DMS53 (cell line): ENCODE measurements at places on chromosomes 16 and 17.

- no peak for DNase-seq
Measured at GRCh38 chr16:8858994-8859912, 9.6 kb downstream of the CARHSP1 start.

DNA sequence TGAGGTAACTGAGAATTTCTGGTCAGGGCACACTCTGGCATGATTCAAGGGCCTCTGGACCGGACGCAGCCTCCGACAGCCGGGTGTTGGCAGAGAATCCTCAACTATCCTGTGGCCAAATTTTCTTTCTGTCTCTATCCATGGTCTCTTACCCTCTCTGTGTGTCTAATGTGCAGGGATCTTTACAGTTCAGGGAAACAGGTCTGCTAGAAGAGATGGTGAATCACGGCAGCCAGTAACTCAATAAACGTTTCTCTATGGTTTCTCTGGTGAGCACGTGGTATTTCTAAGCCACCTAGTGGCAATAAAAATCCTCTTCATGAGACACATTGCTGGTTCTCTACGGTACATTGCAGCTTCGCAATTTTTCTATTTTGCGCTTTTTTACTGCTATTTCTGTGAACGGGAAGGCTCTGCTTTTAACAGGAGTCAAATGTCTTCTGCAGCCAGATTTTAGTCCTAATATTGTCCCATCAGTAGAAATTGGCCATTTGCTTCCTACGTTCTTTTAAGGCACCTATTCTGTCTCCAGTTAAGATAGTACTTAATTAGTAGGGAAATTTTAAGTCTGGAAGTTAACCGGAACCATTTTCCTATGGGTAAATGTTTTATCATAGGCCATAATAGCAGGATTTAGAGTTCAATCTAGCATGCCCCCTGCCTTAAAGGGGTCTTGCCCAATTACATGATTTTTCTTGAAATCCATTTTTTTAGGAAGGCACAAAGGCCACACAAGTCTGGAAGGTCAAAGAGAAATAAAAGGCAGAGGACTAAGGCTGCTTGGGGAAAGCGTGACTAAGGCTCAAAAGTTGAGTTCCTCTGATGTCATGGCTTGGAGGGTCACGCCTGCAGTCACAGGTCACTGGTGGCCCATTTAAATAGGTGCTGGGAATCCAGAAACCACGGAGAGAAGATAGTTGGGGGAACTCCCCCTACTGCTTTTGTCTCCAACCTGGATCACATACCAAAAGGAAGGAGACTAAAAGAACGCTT, 31.5 kb downstream of the QPRT start:
- DNase-seq = peak; percentile 74

DNA sequence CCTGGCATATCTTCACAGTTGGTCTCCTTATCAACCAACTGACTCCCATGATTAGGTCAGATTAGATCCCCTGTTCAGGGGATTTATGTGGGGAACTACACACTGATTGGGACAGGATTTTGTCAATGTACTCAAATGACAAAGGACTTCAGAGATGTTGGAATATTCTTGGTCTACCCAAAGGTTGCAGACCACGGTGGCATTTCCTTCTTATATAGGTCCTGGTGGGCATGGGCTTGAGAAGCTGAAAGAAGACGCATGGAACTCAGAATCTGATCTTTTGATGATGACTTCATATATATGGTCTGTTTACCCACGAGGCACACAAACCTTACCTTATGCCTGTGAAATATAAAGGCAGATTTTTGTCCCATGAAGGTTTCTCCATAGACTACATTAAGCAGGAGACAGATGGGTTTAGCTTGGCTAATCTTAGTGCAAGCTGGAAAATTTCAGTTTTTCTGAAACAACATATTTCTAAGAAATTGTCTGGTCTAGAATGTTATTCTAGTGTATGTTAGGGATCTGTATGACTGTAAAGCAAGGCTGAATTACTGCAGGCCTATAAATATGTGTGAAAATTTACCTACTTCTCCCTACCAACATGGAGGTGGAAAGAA, 33.5 kb downstream of the HLF start:
- no peak for DNase-seq

DNA sequence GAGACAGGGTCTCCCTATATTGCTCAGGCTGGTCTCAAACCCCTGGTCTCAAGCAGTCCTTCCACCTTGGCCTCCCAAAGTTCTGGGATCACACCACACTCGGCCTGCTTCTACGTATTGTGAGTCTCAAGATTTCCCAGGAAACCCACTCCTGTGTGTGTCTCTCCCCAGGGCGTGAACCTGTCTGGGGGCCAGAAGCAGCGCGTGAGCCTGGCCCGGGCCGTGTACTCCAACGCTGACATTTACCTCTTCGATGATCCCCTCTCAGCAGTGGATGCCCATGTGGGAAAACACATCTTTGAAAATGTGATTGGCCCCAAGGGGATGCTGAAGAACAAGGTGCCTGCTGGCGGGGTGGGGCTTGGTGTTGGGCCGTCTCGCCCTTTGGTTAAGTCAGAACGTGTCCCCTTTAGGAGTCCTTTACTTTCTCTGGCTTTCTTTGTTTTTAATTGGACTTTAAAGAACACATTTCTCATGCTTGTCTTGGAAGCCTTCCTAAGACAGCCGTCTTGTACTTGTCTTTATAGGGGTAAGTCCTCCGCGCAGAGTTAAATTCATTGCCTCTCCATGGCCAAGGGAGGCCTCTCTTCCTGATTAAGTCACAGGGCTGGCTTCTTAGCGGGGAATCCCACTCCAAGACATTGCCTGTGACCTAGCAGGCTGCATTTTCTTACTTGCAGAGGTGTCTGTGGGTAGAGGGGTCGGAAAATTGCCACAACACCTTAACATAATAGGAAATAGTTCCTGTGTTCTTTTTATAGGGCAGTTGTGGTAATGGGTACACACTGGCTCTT, 136.4 kb downstream of the ABCC6 start:
- DNase-seq = no peak

GRCh38 chr17:7573324-7574080, 5.9 kb upstream of the CD68 start:
- DNase-seq = peak; percentile 97

DNA sequence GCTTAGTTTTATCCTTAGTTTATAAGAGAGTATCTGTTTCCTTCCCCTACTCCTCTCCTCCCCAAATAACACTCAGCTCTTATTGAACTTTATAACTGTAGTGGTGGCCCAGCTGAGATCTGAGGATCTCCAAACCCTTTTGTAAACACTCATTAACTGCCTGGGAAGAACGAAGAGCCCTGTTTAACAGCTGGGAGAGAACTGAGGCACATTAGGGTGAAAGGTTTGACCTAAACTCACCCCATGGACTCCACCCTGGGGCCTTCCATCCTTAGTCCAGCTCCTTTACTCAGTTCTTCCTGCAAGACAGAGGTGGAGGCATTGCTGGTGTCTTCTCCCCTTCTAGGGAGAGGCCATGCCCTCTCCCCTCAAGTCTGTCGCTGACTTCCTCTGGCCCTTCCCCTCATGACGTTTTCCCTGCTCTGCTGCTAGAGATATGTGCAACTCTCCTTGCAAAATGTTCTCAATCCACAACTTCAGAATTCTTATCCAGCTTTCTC, 1.2 kb upstream of the RARA start:
- peak; percentile 45 for DNase-seq

DNA sequence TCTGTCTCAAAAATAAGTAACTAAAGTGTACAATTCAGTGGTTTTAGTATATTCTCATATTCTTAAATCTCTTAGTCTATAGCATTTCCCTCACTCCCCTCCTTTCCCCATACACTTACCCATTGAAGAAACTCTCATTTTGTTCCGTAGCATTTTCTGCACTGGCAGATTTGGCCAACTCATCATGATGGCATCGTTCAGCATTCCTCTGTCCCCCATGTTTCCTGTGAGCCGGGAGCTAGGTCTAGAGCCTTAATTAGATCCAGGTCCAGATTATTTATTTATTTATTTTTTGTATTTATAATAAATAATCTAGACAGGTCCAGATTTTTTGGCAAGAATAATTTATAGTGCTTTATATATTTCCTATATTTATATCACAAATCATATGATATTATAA, 31.0 kb downstream of the HEATR3 start:
- no peak for DNase-seq

GRCh38 chr16:1487395-1488053, 1.2 kb downstream of the PTX4 start:
- DNase-seq = no peak

DNA sequence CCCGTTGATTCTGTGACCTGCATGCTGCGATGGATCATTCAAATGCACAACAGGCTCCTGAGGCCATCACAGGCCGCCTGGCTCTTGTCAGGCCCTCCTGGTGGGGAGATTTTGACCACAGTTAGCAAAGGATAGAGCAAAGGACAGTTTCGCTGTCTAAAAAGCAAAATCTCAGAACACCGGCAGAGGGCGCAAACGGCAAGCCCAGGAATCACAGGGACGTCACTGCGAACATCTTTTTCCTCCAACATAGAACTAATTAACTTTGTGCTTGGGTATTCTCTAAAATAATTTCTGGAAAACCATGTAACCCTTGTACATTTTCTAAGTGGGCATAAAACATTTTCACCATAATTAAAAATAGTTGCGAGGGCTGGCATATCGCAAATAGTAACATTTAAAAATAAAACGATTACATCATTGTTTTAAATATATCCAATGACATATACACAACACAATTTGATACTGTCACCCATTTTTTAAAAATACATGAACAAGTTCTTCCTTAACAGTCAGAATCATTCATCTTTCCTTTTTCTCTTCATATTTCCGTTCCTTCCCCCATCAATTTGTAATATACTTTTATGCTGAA, 19.7 kb upstream of the SLC47A1 start:
- peak; percentile 77 for DNase-seq

GRCh38 chr16:26712876-26713275, 353.9 kb upstream of the C16orf82 start:
- no peak for DNase-seq

DNA sequence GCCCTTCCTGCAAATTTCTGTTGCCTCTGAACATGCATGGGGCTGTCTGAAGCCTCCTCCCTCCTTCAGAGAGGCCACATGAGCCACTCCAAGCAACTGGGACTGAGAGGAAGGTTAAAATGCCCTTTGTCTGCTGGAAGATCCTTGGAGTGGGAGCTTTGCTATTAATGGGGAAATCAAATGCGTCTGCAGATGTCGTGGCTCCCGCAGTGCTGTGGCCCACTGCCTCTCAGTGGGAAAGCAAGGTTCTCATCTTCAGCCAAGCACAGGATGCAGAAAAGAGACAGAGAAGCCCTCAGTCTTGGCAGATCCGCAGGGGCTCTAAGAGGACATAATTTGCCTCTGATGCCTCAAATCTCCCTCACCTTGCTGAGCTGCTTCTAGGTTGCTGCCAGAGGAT, 34.8 kb downstream of the PEMT start:
- DNase-seq = no peak

GRCh38 chr17:57051886-57052361, 33.1 kb upstream of the AKAP1 start:
- peak; percentile 51 for DNase-seq

DNA sequence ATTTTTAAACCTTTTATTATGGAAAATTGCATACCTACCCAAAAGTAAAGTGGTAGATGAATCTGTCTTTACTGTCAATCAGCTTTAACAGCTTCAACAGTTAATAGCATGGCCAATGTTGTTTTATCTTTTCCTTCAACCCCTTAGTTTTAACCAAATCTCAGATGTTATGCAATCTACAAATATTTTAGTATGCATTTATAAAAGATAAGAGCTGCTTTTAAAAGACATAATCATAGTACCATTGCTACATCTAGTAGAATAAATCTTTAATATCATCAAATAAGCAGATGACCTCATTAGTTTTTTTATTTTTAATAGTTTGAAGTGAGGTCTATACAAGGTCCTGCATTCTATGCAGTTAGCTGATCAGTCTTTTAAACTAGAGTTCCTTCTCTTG, 37.9 kb downstream of the MAP2K4 start:
- no peak for DNase-seq

GRCh38 chr16:11210260-11210659, 45.7 kb downstream of the SOCS1 start:
- no peak for DNase-seq

GRCh38 chr16:69277413-69277812, 33.7 kb upstream of the VPS4A start:
- no peak for DNase-seq

- no peak for DNase-seq
Measured at GRCh38 chr17:47279062-47279801, 25.6 kb downstream of the ITGB3 start.

DNA sequence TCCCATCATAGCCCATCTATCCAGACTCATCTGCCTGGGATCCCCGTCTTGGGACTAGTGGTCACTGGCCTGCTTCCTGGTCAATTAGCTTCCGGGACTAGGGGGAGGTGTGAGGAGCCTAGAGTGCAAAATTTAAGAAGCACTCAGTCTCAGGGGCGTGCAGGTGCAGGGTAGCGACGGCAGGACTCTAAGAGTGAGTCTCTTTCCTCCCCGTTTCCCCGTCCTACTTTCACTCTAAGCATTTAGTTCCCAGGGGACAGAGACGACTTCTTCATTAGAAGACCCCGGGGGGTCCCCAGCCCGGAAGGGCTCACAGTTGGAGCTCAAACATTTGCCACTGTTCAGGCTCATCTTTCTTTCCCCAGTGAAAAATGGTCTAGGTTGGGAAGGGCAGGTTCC, 677 bp upstream of the ZNHIT3 start:
- peak; percentile 13 for DNase-seq

- peak; percentile 90 for DNase-seq
Measured at GRCh38 chr17:45052052-45052772, 780 bp upstream of the DCAKD start.

- no peak for DNase-seq
Measured at GRCh38 chr16:57738844-57739243, 3.3 kb downstream of the KATNB1 start.

DNA sequence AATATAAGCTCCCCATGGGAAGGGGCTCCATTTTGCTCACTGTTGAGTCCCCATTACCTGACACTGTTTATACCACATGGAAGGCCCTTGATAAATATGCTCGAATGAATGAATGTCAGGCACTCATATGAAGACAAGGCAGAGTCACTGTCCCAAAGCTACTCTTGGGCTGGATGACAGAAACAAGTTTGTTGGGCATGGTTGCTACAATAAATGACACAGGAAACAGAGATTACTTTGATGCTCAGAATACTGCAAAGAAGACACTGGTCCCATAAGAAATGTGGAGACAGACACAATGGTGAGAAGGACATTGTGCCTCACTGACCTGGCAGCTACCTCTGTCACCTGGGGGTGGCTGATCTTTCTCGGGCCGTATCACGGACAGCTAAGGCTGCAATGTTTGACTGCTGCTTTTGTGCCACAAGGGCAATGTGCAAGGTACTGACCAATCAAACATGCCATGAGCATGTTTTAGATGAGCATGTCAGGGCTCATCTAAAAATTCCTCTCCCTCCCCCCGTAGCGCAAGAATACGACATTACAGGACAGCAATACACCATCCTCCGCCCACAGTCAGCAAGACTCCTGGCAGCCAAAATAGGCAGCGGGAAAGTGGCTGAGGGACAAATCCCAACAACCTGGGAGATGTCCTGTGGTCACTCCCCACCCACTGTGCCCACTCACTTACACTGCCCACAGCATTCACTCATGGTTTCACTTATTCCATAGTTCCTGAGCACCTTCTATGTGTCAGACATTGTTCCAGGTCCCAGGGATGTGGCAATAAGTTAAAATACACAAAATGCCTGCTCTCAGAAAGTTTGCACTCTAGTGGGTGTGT, 5.0 kb downstream of the PIK3R6 start:
- DNase-seq = no peak
